T-helper 1 cell (primary cell): ENCODE measurements at places on chromosomes 3 and 15.

DNA sequence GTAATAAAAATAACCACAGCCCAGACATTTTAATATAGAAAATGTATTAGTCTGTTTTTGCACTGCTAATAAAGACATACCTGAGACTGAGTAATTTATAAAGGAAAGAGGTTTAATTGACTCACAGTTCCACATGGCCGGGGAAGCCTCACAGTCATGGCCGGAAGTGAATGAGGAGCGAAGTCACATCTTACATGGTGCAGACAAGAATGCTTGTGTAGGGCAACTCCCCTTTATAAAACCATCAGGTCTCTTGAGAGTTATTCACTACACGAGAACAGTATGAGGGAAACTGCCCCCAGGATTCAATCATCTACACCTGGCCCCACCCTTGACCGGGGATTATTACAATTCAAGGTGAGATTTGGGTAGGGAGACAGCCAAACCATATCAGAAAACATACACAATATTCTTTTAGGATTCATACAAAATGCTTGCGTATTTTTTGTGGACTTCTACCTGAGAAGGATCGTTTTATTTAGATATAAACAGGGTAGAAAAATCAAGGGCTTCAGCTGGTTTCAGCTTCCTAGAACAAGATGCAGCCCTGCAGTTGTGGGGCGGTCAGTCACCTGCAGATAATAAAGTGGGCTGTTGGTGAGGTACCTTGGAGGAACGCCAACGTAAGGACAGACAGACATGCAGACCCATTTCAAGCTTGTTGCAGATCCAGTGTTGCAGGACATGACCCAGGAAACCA, 101.9 kb downstream of the TNIK start:
- DNase-seq = no peak

DNA sequence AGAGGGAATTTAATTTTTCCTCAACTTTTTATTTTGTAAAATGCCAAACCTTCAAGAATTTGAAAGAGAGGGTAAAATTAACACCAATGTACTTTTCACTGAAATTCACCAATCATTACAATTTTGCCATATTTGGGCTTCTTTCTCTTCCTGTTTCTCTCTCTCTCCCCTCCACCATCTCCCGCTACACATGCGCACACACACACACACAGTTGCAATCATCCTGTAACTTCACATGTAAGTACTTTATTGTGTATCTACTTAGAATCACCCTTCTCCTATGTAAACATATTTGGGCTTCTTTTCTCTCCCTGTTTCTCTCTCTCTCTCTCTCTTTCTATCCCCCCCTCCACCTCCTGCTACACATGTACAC, 7.4 kb downstream of the ARL14 start:
- no peak for DNase-seq

GRCh38 chr3:41236228-41236627, 36.9 kb downstream of the CTNNB1 start:
- no peak for DNase-seq

- no peak for DNase-seq
These were observed 41.3 kb upstream of the TRIM42 start for GRCh38 chr3:140636406-140637138.

DNA sequence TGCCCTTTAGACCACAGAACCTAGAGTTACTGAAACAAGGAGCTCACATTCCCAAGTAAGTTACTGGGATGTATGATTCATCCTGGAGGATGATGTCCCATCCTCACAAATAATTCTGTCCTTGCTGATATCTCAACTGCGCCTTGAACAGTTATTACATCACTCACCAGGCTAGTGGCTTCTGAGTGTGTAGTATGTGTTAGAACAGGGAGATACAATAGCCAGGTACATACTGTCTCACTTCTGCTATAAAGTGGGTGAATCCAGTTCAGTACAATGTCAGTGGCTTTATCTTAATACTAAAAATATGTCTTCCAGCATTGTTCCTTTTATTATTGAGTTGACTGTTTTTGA, 483.2 kb upstream of the FRG2C start:
- no peak for DNase-seq

DNA sequence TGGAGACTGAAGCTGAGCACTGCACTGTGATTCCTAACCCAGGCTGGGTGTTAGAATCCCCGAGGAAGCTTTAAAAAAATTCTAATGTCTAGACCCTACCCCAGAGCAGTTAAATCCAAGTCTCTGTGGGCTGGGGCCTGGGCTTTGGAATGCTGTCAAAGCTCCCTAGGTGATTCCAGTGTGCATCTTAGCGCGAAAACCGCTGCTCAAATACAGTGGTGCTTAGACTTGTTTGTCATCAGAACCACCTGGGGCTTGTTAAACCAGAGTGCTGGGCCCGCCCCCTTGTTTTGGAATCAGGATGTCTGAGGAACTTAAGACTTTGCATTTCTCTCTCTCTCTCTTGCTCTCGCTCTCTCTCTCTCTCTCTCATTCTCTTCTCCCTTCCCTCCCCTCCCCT, 20.7 kb downstream of the RHCG start:
- no peak for DNase-seq

GRCh38 chr3:1087066-1087560, 5.7 kb upstream of the CNTN6 start:
- DNase-seq = no peak

GRCh38 chr3:48798998-48799397, 48.7 kb downstream of the PRKAR2A start:
- no peak for DNase-seq

GRCh38 chr3:64278625-64279024, 53.4 kb upstream of the PRICKLE2 start:
- no peak for DNase-seq

DNA sequence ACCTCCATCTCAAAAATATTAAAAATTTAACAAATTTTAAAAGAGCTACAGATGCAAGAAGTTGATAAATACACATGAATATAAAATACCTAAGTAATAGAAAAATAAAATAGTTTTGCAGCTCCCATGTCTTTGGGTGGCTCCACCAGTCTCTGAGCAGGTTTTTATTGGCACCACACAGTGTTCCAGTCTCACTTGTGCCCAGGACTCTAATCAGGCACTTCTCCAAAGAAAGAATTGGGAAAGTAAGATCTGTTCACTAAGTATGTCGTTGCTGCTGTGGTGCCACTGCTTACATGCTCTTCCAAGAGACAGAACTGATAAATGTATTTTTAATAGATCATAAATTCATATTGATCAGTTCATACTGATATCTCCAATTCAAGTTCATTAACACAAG, 92.5 kb upstream of the ABI3BP start:
- DNase-seq = no peak

DNA sequence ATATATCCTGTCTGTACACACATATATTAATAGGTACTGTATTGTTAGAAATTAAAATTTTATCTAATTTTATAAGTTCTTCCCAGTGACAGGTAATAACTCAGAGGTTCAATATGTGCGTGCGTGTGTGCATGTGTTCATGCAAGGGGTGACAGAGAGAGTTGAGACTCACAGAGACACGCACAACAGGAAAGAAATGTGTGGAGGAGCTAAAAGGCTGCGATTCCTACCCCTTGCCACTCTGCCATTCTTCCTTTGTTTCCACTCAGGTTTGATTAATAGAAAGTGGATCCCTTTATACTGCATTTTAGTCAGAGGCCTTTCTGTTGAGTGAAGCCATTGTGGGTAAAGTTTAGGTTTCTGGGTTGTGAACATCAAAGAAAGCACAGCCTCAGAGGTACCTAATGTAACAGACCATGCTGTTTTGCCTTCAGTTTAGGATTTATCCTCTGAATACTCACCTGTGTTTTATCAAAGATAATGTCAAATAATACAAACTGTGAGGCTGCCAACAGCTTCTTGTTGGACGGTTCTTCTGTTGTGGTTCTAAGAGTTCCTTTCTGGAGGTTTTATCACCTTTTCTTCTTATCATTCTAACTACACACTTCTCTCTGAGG, 182.3 kb downstream of the EPHA3 start:
- DNase-seq = no peak

DNA sequence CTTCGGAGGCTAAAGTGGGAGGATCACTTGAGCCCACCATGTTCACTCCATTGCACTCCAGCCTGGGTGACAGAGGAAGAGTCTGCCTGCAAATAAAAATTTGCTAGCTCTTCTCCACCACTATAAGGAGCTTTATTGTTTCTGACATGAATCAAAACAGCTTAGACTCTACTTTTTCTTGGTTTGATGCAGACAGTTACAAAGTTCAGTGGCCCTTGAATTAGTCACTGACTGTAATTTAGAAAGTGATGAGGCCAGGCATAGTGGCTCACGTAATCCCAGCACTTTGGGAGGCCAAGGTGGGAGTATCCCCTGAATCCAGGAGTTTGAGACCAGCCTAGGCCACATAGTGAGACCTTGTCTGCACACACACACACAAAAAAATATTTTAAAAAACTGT, 172.4 kb upstream of the CGNL1 start:
- DNase-seq = no peak

DNA sequence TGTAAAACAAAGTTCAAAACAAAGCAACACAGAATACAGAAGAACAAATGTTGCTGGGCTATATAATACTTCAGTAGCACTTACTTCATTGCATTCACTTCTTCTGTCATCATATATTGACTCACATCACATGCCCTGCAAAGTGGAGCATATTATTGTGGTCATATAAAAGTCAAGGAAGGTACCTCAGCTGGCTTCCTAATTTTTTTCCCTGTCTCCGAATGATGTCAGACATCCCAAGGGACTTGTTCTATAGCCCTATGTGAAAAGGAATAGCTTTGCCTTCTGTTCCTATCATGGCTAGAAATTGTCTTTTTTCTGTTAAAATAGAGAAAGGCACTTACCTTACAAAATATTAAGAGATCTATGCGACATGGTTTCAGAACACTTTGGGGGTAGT, 109.4 kb downstream of the LRTM1 start:
- no peak for DNase-seq

- no peak for DNase-seq
These were observed 707.9 kb upstream of the UBE2E2 start for GRCh38 chr3:22495241-22495640.

GRCh38 chr3:104715972-104716371, 650.7 kb upstream of the ALCAM start:
- DNase-seq = no peak

DNA sequence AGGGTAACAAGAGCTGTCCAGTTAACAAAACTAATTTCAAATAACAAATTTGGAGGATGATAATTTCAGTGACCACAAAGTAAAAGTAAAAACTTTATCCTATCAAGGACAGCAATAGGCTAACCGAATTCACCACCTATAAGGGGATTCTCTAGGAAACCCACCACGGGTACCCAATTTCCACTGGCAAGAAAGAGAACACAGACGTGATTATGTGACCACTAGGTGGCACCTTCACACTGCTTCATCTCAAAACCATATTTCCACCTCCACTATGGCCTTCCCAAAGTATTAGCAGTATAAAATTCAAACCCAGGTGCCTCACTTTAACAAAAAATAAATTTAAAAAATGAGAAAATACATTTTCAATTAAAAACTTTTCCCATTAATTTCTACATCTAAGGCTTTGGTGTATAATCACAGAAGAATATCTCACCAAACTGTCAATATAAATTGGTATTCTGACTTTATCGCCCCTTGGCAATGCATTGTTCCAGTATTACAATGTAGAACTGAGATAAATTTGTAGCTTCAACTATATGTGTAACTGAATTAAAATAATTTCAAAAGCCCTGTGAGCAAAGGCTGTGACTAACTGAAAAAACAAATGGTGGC, 96.5 kb downstream of the FSIP1 start:
- no peak for DNase-seq

DNA sequence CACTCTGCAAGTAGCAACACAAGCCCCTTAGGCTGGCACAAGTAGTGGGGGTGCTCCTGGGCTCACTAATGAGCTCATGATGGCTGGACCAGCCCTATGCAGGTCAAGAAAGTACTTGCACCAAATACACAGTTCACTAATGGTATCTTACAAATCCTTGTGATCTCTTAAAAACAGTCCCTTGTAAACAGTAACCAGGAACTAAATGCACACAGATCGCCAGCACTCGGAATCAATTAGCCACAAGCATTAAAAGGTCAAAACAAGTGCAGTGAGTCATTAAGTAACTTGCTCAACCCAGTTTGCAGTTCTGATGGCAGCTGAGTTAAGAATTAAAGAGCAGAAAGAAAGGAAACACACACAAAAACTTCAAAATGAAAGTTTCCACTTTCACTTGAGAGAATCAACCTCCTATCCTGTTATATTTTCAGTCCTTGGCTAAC, 43.2 kb downstream of the ARHGEF3 start:
- DNase-seq = peak; percentile 59

DNA sequence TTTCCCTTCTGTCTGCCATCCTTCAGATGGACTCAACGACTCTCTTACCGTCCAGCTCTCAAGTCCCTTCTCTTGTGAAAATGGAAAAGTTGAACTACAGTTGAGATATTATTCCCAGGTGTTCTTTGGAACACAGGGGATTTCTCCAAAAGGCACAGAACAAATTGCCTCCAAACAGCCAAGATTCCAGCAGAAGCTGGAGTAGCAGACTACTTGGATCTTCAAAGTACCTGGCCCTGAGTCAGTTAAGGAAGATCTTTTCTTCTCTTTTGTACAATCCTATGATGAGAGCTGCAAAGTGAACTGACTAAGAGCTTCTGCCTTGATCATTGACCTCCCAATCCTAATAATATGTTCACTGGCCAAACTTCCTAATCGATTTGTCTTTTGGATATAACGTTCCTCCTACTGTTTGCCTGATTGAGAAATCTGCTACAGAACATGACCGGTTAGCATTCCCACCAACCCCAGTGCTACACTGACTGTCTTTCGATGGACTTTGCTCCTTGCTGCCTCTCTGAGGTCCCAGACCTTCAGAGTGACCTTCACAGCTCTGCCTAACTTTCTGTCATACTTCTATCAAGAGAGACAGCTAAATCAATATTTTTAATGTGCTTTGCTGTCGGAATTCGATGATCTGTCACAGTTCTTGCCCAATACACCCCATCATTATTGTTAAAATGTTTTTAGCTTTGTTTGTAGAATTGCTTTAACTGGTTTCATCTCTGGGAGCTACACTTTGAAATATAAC, 21.9 kb downstream of the PAQR9 start:
- no peak for DNase-seq

- DNase-seq = no peak
These were observed 87.5 kb upstream of the PLXNA1 start for GRCh38 chr3:126895178-126896066.

GRCh38 chr15:25346371-25346770, 92.5 kb downstream of the UBE3A start:
- DNase-seq = no peak

GRCh38 chr3:153429821-153430220, 267.8 kb downstream of the RAP2B start:
- no peak for DNase-seq
